ENCODE measurements at places on chromosomes 4 and X. TPM values are rescaled to one million over a fixed set of nuclear protein-coding genes. Genes with fewer than 3 reads are reported as not detected.

Gene ENPEP
- total RNA-seq = 13.9 TPM

Gene AFP
- not detected for total RNA-seq

Gene ELF2
- total RNA-seq = 43.2 TPM

- no peak for DNase-seq
Observed at GRCh38 chrX:131779306-131779705, 235.4 kb downstream of the OR13H1 start.

DNA sequence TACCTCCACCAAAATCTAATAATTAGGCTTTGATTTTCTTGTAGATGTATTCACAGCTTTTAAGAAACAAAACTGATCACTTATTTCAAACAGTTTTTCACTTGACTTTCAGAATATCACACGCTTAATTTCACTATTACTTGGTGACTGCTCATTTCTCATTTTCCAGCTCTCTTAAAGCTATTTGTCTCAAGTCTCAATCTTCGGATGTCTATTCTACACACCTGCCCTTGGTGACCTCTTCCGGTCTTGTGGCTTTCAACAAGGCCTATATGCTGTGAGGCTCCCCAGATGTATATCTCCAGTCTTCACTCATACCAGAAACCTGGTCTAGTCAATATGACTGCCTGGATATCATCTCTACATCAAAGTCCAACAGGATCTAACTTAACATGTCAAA is 34.9 kb upstream of the ANXA10 start:
- DNase-seq = no peak

GRCh38 chr4:31051565-31051964 is 331.4 kb downstream of the PCDH7 start:
- no peak for DNase-seq

DNA sequence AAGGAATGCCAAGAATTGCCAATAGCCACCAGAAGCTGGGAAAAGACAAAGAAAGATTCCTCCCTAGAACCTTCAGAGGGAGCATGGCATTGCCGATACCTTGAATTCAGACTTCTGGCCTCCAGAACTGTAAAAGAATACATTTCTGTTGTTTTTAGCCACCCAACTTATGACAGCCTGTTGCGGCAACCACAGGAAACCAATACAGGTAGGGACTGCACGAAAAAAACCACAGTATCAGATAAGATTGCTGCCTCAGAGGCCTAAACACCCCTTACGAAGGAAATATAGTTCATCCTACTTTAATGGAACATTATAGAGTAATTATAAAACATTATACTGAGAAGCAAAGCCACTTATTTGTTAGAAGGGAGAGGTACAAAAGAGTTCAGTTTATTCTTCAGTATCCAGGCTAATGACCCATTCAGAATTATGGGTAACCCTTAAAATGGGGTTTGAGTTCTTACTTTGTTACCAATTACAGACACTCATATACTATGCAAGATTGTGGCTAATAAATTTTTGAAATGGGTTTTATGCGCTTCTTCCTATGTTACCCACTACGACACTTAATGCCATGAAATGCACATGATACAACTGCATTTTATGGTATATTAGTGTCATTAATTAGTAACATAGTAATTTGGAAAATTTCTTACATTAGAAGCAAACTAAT is 37.4 kb upstream of the SMIM10L2A start:
- DNase-seq = no peak

DNA sequence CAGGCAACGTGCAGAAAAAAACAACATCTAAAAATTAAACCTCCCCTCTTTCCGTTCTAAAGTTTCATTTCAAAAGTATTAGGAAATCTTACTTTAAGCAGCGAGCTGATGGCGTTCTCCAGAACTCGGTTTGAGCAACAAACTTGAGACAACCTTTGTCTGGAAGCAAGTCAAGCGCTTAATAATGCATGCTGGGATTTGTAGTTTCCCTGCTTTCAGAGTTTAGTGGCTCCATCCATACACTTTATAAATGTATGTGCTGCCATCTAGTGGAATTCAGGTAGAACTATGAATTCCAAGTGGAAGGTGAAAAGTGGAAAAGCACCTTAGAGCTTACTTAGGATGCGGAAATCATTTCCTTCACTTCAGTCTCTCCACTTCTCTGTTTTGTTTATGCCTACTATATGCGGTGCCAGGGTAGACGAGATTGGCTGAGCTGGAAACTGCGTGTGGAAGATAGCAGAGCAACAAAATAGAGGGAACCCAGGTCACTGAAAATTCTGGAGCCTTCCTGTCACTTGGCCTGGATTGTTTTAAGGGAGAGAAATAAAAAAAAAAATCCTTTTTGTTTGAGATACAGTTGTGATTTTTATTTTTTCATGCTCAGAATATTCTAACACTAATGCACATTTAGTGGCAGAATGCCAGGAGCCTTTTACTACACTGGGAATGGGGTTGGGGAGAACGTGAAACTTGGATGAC is at the start of gene BDH2:
TSS of gene BDH2 (minus strand) at position 144 of the 702 bp plus-strand sequence. CDS start 3,580 bp downstream, outside the sequence.
- no peak for DNase-seq

GRCh38 chr4:40685300-40685699 is 55.6 kb upstream of the RBM47 start:
- DNase-seq = no peak

DNA sequence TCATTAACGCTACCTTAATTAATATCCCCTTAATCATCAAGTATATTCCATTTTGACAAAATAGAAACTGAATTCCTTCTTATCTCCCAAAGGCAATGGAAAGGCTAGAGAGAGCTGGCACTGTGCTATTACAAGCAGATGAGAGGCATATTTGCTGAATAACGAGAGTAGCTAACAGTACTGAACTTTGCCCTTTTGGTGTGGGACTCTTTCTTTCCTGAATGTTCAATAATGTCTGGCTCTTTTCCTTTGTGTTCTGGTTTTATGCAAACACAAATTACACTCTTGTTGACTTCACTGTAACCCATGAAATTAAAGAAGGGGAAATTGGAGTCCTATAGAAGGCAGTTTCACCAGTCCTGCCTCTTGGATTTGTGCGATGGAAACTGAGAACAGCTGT is 63.5 kb downstream of the SHROOM3 start:
- DNase-seq = no peak

- no peak for DNase-seq
Observed at GRCh38 chr4:87560802-87561201, 31.6 kb upstream of the SPARCL1 start.
